Testis (tissue), 5 donors: ENCODE measurements at places on chromosomes 4 and X.

GRCh38 chrX:155876704-155877103 lies 4.4 kb upstream of the VAMP7 start:
- DNase-seq: no peak

- no peak for DNase-seq
These were observed 195.4 kb upstream of the HHIP start for GRCh38 chr4:144450526-144450925.

GRCh38 chr4:125387770-125388169 lies 73.0 kb downstream of the FAT4 start:
- DNase-seq: no peak

GRCh38 chr4:109816082-109816442 lies 500 bp downstream of the GAR1 start:
- no peak for DNase-seq

GRCh38 chrX:109943740-109944092 lies 59.2 kb upstream of the TMEM164 start:
- DNase-seq: no peak

- peak; percentile 8 for DNase-seq
These were observed 105.9 kb downstream of the TNIP2 start for GRCh38 chr4:2650276-2650675.

DNA sequence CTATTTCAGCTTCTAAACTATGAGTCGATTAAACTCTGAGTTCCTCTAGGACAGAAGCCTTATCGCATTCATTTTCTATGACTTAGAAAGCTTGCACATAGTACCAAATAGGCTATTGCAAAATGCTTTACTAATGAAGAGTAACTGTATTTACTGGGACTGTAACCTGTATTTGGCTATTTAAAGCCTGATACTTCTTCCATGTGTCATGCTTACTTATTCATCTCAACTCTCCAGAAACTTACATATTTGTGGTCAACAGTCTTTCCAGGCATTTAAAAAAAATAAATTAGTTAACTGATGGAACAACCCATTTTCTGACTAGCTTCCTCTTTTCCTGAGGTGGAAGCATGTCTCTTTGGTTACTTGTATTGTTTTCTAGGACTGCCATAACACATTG lies 467.9 kb downstream of the PCDH11X start:
- no peak for DNase-seq

DNA sequence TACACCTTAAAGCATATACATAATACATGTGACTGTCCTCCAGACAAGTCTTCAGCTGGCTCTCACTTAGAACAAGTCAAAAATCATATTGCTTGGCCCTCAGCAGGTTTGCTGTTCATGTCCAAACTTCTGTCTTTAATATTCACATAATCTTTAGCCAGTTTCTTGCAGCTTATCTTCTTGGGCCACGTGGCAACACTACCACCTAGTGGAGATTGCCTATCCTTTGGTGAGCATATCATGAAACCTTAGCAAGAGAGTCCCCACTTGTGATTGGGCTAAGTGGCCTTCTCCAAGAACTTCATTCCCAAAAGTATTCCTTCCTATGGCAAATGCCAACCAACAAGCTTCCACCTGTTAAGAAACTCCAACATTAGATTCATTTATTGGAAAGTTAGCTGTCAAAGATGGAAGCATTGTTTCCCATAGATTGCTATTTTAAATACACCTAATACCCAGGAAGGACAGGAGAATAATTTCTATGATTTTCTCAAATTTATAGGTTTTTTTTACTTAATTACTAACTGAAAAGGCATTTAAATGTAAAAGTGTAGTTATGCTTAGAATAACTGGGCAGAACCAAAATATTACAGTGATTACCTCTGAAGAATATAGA lies 231.9 kb upstream of the INTU start:
- DNase-seq: peak; percentile 64

DNA sequence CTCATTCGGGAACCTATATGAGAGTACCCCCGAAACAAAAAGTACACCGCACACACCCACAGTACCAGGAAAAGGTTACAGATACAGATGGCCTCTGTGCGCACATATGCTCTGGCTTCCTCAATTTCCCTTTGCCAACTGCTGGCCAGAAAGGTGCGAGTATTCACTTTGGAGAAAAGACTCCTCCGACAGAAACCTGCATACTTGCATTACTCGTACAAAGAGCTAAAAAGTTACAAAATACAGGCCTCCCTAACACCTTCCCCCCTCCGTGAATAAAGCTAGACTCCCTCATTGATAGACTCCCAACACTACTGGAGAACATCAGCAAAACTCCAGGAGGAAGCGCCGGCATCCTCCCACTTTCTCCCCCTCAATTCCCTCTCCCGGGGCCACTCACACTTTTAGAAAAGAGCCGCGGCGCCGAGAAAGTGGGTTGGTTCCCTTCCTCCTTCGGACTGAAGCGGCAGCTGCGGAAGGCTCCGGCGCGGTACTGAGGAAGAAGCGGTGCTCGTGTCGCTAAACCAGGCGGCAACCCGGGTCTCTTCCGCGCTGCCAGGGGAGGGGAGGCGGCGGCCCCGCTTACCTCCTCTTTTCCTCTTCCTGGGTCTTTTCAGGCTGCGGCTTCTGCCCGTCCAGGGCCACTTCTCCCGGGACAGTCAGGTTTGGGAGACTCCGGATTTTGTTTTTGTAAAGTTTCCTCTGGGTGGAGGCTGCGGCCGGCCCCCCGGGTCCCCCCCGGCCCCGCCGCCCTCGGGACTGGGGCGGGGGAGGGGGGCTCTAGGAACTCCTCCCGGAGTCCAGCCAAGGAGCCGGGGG lies 1.1 kb downstream of the FBXW7 start:
- peak; percentile 55 for DNase-seq
